Endothelial cell of coronary artery (primary cell): ENCODE measurements at places on chromosomes 2 and 18. TPM values are rescaled to one million over a fixed set of nuclear protein-coding genes. Genes with fewer than 3 reads are reported as not detected.

OR6B2 gene
- not detected in 2 replicates for total RNA-seq

CRYBA2 gene
- total RNA-seq: not detected in 2 replicates

CFC1 gene
- total RNA-seq: not detected in 2 replicates

CD8B2 gene
- not detected in 2 replicates for total RNA-seq

EVA1A gene
- 88.6 and 116 TPM in 2 replicates for total RNA-seq

SPP2 gene
- not detected in 2 replicates for total RNA-seq

DTNA gene
- total RNA-seq: 1.5 and 2.1 TPM in 2 replicates

CHST10 gene
- 11.5 and 13.0 TPM in 2 replicates for total RNA-seq

DSG4 gene
- not detected in 2 replicates for total RNA-seq

OSBPL6 gene
- 3.0 and 3.9 TPM in 2 replicates for total RNA-seq

NPAS2 gene
- total RNA-seq: 5.8 and 6.6 TPM in 2 replicates

LHCGR gene
- not detected in 2 replicates for total RNA-seq

SERPINB3 gene
- not detected in 2 replicates for total RNA-seq

LGALSL gene
- 3.1 and 4.2 TPM in 2 replicates for total RNA-seq

LCT gene
- not detected in 2 replicates for total RNA-seq

PID1 gene
- total RNA-seq: 0.09 and 2.2 TPM in 2 replicates

CHST9 gene
- not detected in 2 replicates for total RNA-seq

ANKRD62 gene
- not detected in 2 replicates for total RNA-seq

KLF11 gene
- 3.6 and 6.1 TPM in 2 replicates for total RNA-seq

MOGAT1 gene
- not detected in 2 replicates for total RNA-seq

TP53I3 gene
- total RNA-seq: 49.7 and 104 TPM in 2 replicates

ALPI gene
- total RNA-seq: not detected in 2 replicates
